PC-3 (cell line): ENCODE measurements at places on chromosomes 16 and 17. TPM values are rescaled to one million over a fixed set of nuclear protein-coding genes. Genes with fewer than 3 reads are reported as not detected.

DNA sequence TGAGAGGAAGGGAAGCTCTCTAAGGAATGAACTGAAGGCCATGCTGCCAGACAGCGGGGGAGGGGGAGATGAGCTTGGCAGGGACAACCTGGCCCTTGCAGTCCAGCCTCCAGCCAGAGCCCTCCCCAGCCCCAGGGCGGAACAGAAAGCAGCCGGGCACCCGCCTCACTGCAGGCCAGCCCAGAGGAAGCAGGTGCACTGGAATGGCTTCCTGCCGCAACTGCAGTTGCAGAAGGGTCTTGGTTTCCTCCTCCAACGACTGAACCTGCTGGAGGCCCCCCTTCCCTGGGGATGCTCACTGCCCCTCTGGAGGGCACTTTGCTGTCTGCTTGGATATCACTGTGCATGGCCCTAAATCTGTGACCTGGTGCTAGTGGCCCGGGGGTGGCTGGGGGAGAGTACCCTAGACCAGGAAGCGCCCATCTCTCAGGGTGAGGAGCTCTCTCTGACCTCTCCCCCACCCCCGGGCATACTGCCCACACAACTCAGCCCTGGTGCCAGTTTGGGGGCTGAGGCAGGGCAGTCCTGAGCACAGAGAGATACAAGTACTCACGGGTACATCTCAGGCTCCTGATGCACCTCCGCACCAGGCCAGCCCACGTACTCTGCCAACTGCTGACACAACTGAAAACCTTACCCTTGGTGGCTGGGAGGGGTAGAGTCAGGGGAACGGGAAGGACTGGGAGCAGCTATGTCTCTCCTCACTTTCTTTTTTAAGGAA is 41.1 kb downstream of the MYO18A start:
- H3K36me3 ChIP-seq = no peaks in the 10 kb centered on the region
- no peak overlapping the region for H3K27ac ChIP-seq
- H3K27me3 ChIP-seq = no peaks in the 10 kb centered on the region
- DNase-seq = no peak
- no peak overlapping the region for H3K4me3 ChIP-seq
- H3K4me1 ChIP-seq = peaks cover 23% of the 10 kb centered on the region

- peaks cover 17% of the 10 kb centered on the region for H3K4me1 ChIP-seq
- no peaks in the 10 kb centered on the region for H3K27me3 ChIP-seq
- no peak overlapping the region for H3K27ac ChIP-seq
- DNase-seq = no peak
- no peak overlapping the region for H3K4me3 ChIP-seq
Observed at GRCh38 chr16:81531419-81531821, 86.8 kb downstream of the CMIP start.

Gene CDC6
- 48.9 and 58.3 TPM in 2 replicates for total RNA-seq

DNA sequence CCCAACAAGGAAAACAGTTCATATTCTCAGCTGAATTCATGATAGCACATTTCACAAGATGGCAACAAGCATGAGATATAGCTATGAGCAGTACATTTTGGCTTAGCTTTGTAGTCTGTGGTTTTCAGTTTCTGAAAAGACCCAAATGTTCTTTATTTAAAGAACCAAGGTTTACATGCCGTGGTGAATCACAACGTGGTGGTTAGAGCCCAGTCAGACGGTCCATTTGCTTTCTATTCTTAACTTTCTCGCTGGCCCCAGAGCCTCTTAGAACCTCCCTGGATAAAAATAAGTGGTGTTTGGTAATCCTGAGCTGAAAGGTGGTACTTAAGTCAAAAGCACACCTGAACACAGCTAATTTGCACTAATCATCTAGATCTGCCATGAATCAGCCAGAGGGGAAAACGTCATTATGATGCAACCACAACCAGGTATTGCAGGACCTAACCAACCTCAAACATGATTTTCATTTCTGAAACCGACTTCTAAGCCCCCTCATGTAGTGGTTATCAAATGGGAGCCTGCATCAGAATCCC is 18.6 kb upstream of the HAPSTR1 start:
- peak overlapping the region; percentile 21; the same call in 1 of the 2 replicates for H3K4me3 ChIP-seq
- H3K27me3 ChIP-seq = no peaks in the 10 kb centered on the region
- peaks cover 35% of the 10 kb centered on the region for H3K4me1 ChIP-seq
- H3K36me3 ChIP-seq = no peaks in the 10 kb centered on the region

DNA sequence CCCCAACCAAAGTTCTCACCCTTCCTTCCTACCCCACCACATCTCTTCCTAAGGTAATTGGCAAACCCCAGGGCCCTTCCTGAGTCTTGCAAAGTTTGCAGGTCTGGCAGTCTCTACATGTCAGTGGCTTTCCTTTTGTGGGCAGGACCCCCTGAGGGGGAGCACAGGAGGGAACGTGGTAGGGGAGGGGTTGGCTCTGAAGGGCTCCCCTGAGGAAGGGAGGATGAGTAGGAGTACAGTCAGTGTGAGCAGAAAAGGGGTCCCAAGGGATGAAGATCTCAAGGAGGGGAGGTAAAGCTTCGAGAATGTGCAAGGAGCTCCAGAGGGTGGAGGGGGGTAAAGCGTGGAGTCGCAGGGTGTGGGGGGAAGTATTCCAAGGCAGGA is 206.9 kb downstream of the RAB11FIP4 start:
- H3K27me3 ChIP-seq = no peaks in the 10 kb centered on the region
- no peak overlapping the region for H3K4me3 ChIP-seq
- peaks cover 32% of the 10 kb centered on the region for H3K4me1 ChIP-seq
- H3K27ac ChIP-seq = no peak overlapping the region
- no peak for DNase-seq
- no peaks in the 10 kb centered on the region for H3K36me3 ChIP-seq

DNA sequence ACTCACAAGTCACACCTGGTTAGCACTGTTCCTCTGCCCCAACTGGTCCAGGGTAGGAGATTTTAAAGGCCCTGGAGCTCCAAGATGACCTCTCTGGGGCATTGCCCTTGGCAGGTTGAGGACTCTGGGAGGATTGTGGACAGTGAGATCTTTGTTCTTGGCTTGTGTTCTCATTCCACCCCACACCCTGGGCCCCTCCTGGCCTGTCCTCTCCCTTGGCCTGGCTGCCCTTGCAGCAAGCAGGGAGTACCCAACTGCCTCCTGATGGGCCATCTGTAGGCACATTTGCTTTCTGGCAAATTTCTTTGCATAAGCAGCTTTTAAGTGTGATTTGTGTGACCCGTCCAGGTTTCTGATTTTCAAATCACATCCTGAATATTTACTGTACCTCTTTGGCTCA is 239.6 kb downstream of the UTP18 start:
- H3K4me1 ChIP-seq = no peaks in the 10 kb centered on the region
- H3K27ac ChIP-seq = no peak overlapping the region
- no peak for DNase-seq
- no peak overlapping the region for H3K4me3 ChIP-seq
- no peaks in the 10 kb centered on the region for H3K36me3 ChIP-seq

GRCh38 chr17:36936455-36937000 is 747 bp upstream of the LHX1 start:
- H3K4me1 ChIP-seq = peaks cover 4% of the 10 kb centered on the region; the same call in 1 of the 2 replicates
- DNase-seq = no peak
- no peak overlapping the region for H3K27ac ChIP-seq
- no peak overlapping the region; the same call in 1 of the 2 replicates for H3K4me3 ChIP-seq
- peaks cover 82% of the 10 kb centered on the region for H3K27me3 ChIP-seq

Gene CDH5
- total RNA-seq = not detected in 2 replicates

Gene SLC38A8
- not detected in 2 replicates for total RNA-seq

DNA sequence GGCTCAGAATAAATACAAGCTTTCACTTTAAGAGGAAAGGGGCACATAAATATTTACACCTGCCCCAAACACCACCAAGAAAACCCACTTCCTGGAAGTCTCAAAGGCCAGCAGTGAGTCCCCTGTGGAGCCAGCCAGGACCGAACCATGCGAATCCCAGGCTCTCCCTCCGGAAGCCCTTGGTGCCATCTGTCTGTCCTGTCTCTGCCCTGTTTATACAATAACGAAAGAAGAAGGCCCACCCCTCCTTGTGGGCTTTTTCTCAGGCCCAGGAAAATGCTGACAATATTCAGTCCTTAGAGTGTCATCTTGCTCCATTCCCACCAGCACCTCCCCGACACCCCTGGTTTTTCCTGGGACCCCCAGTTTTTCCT is 3.6 kb upstream of the SLC6A4 start:
- no peak for DNase-seq
- H3K4me3 ChIP-seq = no peak overlapping the region
- no peaks in the 10 kb centered on the region for H3K4me1 ChIP-seq
- H3K27me3 ChIP-seq = peaks cover 24% of the 10 kb centered on the region
- no peaks in the 10 kb centered on the region for H3K36me3 ChIP-seq

DNA sequence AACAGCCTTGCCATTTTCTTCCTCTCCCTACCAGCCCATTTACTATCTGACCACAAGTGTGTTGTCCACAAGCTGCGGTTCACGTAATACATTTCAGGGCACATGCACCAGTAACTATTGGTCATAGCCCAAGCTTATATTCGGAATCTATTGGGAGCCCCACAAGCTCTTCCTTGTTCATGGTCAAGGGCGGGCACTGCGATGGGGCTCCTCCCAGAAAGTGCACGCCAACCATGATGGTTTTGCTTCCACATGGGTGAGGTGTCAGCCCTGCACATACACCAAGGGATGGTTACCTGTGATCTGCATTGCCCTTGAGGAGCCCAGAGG is 12.1 kb downstream of the THRA start:
- peaks cover 14% of the 10 kb centered on the region for H3K4me1 ChIP-seq
- no peak overlapping the region for H3K27ac ChIP-seq
- H3K36me3 ChIP-seq = no peaks in the 10 kb centered on the region
- H3K4me3 ChIP-seq = no peak overlapping the region
- no peak for DNase-seq

- no peak overlapping the region for H3K4me3 ChIP-seq
- H3K27ac ChIP-seq = no peak overlapping the region
- H3K4me1 ChIP-seq = no peaks in the 10 kb centered on the region
- no peaks in the 10 kb centered on the region for H3K36me3 ChIP-seq
Observed at GRCh38 chr16:9381399-9381798, 290.0 kb downstream of the HAPSTR1 start.

- no peak overlapping the region for H3K27ac ChIP-seq
- no peaks in the 10 kb centered on the region for H3K36me3 ChIP-seq
- H3K27me3 ChIP-seq = no peaks in the 10 kb centered on the region
Observed at GRCh38 chr17:38579934-38580333, 25.8 kb downstream of the SRCIN1 start.
